Endodermal cell (in vitro differentiated cells): ENCODE measurements at places on chromosomes 5 and 9. TPM values are rescaled to one million over a fixed set of nuclear protein-coding genes. Genes with fewer than 3 reads are reported as not detected.

DNA sequence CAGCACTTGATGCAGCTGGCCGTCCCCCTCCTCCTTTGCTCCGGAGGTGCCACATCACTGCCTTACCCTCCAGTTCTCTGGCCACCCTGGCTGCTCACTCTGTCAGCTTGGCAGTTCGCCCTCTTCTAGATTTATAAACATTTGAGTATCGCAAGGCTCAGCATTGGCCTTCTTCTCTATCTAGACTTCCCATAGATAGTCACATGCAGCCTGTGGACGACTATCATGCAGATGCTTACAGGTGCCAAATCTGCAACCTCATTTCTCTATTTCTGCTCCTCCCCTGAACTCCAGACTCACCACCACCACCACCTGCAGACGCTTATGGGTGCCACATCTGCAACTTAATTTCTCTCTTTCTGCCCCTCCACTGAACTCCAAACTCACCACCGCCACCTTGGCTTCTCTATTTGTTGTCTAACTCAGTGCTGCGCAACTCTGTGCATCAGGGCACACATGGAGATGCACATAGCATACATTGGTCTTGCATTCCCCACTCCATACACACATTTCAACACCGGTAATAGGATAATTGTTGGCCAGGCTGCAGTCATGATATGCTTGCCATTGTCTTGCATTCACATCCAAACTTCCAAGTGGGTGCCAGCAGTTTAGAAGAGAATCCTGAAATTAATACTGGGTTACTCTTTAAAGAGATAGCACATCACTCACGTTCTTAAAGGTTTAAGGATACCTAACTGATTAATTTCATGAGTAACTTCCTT is 1.9 kb upstream of the DAP start:
- no peak for DNase-seq

- DNase-seq = no peak
These were observed 26.4 kb upstream of the F2R start for GRCh38 chr5:76689321-76690036.

DNA sequence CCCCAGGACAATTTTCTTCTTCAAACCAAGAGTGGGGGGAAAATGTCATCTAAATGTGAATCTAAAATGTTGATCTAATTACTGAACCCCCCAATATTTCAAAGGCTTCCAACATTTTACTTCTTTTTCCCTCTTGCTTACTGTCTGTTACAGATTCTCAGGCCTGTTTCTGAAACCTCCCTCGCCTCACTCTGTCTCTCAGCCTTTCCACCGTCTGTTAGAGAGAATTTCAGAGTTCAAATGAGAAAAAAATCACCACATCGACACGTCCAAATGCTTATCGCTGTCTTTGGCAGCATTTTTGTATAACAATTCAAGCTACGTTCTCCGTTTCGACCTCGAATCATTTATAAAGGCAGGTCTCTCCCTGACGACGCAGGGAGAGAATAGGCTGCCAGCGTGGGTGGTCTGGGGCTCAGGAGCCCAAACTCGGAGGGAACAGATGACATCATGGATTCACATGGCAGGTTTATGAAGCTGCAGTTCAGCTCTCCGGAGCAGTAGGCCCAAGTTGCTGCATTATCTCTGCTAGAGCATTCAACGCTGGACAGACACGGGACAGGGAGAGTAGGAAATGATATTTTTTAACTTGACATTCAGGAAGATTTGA is 139.8 kb downstream of the GAS1 start:
- no peak for DNase-seq

NCS1 gene
- total RNA-seq = 40.6 and 42.9 TPM in 2 replicates

IL4 gene
- not detected in 3 replicates for total RNA-seq

TRIM52 gene
- total RNA-seq = 5.3 and 5.9 TPM in 2 replicates
